ENCODE measurements at places on chromosomes 5 and 9.

- DNase-seq = no peak
Observed at GRCh38 chr5:107389130-107389774, 281.5 kb downstream of the EFNA5 start.

DNA sequence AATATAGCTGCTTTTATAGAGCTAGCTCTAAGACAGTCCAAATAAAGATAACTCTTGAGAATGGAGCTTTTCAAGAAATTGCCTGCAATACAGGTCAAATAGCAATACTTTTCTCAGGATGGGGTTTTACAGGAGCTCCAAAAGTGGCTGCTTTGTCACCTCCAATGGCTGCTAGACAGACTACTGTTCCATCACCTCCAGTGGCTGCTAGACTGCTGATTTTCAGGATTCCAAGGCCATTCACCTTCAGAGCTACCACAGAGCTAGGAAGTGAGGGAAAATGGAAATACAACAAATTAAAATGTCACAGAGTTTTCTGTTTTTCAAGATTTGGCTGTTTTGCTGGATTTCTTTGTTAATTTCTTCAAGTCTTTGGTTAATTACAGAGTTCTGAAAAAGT, 8.5 kb upstream of the ITGA1 start:
- DNase-seq = no peak

DNA sequence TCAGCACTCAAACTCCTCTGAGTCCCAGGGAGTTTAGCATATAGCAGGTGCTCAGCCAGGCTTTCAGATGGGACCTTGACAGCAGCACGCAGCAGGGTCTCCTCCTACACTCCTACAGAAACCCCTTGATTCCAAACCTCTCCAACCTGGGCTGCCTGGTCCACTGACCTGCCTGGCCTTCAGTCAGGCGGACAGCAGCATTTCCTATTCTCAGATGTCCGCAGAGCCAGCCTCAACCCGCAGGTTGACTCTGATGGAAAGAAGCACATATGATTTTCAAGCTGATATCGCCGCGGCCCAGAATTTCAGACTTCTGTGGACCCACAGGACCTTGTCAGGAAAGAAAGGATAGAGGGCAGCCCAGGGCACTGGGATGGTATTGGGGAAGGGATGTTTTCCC, 5.3 kb upstream of the SLC25A48 start:
- DNase-seq = no peak

DNA sequence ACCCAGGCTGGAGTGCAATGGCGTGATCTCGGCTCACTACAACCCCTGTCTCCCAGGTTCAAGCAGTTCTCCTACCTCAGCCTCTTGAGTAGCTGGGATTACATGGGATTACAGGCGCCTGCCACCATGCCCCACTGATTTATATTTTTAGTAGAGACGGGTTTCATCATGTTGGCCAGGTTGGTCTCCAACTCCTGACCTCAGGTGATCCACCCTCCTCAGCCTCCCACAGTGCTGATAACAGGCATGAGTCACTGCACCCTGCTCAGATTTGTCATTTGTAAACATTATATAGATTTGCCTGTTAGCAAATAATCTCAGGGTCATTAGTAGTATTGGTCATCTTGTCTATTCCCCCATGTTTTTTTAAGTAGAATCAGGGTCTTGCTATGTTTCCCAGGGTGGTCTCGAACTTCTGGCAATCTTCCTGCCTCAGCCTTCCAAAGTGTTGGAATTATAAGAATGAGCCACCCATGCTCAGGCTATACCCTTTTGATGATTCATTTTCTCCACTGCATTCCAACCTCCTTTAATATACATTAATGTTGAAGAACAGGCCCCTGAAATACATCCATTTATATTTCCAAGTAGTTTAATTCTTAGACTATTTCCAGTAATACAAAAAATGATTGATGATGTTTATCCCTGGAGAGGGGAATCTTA, 17.3 kb downstream of the CENPH start:
- DNase-seq = no peak

DNA sequence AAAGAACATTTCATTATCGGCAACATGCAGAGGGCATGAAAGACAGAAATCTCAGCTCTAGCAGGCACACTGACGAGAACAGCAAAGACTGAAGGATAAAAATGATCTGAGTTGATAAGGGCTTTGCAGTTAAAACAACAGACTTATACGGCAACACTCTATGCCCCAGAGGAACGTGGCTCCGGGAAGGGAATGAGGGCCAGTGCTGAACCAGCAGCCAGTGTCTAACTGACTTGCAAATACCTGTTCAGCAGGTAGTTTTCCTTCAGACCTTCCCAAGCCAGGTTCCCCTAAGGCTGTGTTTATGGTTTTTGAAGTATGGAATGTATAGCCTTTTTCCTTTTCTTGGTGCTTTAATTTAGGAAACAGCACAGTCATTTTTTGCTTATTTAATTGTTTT, 121.3 kb upstream of the CDH18 start:
- no peak for DNase-seq

DNA sequence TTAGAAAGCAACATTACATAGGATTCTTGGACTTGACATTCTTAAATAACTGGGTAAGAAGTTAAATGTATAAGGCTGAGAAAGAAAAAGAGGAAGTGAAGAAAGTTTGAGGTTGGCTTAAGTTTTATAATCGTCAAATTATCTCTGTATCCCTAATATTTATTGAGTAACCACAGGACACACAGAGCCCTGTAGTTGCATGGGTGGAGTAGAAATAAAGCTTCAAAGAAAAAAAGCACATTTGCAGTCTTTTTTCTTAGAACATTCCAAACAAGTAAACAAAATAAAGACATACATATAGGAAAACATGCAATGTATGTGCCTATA, 137.0 kb downstream of the CCDC192 start:
- DNase-seq = no peak

DNA sequence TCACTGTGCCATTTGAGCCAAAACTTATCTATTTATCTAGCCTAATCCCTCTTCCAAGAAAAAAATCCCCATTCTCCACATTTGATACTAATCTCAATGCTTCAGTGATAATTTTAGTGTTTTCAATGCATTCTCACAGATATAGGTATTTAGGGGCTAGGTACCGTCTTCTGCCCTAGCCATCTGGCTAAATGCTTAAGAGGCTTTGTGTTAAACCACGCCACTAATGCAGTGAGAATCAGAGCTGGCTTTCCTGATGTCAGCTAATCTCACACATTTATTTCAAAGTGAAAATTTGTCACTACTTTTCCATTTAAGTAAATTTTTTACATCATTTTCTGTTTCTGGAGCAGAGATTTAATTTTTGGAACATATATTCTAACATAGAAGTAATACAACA, 479.7 kb downstream of the MAN2A1 start:
- DNase-seq = no peak

DNA sequence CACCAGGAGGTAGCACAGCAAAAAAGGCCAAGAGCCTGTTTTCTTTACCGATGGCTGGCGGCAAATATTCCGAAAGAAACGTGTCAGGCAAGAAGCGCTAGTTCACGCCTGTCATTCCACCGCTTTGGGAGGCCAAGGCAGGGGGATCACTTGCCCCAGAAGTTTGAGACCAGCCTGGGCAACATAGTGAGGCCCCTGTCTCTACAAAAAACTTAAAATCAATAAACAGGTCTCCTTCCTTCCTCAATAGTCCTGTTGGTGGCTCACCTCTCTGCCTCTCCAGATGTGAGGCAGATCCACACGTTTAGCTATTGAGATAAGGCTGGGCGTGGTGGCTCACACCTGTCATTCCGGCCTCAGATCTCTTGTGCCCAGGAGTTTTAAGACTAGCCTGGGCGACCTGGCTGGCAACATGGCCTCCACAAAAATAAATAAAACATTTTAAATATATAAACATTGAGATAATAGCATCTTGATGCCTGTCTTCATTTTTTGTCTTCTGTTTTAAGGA, 1.3 kb upstream of the TMEM250 start:
- DNase-seq = no peak

DNA sequence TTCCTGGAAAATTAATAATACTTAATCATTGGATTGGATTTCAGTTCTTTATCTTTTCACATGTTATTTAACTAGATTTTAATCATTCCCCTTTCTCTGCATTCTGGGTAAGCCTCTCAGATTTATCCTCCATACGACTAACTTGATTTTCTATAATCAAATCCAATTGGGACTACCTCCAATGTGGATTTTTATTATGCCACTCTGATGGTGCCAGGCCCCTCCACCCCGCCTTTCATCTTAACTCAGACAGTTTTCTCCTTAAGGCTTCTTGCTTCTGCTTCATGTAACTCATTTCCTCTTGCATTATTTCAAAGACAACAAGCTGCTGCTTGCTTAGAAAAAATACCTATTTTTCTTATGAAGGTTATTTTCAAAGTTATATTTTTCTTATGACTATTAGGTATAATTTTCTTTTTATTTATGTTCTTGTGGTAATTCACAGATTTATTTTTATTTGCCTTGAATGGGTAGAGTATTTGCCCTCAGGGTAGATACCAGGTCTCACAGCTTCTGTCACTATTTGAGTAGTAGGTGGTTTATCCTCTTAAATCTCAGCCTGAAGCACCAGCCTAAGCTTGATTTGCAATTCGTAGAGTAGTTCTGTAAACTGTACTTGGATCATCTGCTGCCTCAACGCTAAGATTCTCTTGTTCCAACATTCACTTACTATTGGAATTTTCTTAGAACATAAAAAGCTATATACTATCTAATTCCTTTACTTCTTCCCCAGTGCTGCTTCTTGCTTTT, 659.0 kb upstream of the ARRDC3 start:
- DNase-seq = no peak

DNA sequence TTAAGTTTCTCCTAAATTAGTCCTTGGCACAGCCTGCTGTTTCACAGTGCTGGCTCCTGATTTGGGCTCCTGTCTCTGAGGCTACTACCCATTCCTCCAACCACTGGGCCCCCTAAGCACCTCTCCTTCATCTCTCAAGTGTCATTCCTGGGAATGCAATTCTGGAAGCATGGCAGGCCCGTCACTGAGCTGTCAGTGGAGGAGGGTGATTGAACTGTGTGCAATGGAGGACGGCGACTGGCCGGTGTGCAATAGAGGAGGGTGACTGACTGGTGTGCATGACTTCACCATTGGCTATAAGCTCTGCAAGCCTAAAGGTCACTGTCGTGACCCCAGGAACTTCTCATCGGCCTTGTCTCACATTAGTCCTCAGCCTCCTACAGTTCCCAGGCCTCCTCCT, 12.4 kb upstream of the IL17B start:
- DNase-seq = no peak

DNA sequence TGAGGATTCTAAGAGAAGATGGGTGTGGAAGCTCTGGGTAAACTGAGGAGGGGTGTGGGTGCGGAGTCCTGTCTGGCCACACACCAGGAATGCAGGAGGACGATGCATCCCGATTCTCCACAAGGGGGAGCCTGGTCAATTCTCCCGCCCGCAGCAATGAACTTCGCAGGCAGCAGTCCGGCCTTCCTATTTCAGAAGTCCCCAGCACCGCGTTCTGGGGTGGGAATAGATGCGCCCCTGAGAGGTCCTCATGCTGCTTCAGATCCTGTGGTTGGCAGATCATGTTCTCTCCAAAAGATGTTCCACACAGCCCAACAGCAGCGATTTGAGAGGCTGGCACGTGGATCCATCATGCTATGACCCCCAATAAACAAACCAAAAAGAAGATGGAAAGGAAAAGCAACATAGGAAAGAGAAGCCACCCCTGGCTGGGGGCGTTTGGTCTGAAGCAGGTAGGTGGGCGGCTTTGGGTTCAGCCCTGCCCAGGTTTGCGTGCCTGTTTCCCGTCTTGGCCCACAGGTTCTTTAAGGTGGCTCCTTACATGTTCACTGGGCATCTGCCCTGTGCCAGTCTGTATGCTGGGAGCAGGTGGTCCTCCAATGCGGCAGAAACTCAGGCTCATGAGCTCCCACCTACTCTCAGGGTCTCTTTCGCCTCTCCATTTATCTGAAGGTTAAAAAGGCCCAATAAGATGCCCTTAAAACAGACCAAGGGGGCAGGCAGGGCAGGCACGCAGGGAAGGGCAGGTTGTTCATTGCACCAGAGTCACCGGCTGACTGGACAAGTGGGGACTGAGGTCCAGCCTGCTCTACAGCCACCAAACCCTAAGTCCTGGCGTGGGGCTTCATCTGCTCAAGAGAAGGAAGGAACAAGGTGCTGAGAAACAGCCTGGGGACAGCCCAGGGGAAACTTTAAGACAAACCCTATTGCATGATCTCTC, 171.6 kb downstream of the PAX5 start:
- DNase-seq = no peak

DNA sequence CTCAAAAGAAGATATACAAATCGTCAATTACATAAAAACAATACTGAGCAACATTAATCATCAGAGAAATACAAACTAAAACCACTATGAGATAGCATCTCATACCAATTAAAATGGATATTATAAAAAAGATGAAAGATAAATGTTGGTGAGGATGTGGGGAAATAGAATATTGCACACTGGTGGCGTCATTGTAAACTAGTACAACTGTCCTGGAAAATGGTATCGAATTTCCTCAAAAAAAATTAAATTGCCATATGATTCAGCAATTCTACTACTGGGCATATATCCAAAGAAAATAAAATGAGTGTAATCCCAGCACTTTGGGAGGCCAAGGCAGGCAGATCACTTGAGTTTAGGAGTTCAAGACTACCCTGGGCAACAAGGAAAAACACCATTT, 326.0 kb upstream of the FTMT start:
- DNase-seq = no peak

GRCh38 chr5:68332556-68332955, 117.0 kb downstream of the PIK3R1 start:
- no peak for DNase-seq

- DNase-seq = no peak
Observed at GRCh38 chr9:98182889-98183599, 9.4 kb downstream of the CORO2A start.

DNA sequence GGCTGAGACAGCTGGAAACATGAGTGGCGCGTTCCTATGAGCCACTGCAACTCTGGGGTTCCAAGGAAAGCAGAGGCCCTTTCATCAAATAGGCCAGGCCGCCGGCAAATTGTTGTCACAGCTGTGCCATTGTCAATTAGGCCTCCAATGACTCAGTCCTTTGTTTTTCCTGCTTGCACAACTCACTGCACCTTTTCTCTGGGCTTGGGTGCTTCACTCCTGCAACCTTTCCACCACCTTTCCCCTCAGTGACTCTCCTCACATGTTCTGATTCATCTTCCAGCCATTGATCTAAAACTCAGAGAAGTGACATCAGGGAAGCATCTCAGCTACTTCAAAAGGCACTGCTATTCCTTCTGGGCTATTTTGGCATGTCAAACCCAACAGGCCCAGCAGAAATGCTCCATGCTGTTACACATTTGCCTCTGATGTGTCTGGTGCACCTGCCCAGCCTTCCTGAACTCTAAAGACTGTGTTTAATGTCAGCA, 653.7 kb downstream of the NR2F1-AS1 start:
- DNase-seq = no peak

GRCh38 chr5:10266137-10266536, 16.1 kb downstream of the CCT5 start:
- no peak for DNase-seq
